ENCODE measurements at places on chromosomes 2 and 18.

DNA sequence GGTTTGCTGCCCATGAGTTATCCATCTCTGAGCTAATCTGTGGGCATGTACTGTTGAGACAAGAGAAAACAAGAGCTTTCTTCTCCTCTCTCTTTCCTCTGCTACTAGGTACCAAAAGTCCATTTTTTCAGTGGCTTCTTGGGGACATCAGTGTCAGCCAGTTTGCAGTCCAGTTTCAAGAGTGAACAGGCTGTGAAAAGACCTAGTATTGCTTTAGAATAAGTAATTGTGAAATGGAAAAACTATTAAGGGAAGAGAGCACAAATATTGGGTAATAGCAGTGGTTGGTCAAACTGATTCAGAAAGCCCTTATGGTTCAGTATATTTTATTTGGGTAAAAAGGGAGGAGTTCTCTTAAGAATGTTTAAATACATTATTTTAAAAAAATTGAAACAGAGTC lies 33.0 kb upstream of the MEP1B start:
- no peak for DNase-seq

- DNase-seq: peak; percentile 88
Observed at GRCh38 chr2:210617732-210618330, 61.4 kb downstream of the CPS1 start.

GRCh38 chr2:85702172-85702571 lies 8.0 kb downstream of the GNLY start:
- no peak for DNase-seq

DNA sequence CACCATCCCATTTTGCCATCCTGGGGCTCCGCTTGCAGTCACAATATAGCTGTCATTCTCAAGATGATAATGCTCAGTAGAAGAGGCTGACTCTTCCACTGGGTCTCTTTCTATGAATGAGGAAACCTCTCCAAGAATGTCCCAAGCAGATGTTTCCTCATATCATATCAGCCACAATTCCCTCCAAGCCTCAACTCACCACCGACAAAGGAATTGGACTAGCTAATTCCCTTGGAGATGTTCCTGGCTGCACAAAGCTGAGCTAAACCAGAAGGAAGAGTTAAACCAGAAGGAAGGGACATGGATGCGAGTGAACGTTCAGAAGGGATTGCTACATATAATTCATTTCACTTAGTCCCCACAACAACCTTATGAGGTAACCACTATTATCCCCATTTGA lies 65.0 kb upstream of the NPAS2 start:
- no peak for DNase-seq

DNA sequence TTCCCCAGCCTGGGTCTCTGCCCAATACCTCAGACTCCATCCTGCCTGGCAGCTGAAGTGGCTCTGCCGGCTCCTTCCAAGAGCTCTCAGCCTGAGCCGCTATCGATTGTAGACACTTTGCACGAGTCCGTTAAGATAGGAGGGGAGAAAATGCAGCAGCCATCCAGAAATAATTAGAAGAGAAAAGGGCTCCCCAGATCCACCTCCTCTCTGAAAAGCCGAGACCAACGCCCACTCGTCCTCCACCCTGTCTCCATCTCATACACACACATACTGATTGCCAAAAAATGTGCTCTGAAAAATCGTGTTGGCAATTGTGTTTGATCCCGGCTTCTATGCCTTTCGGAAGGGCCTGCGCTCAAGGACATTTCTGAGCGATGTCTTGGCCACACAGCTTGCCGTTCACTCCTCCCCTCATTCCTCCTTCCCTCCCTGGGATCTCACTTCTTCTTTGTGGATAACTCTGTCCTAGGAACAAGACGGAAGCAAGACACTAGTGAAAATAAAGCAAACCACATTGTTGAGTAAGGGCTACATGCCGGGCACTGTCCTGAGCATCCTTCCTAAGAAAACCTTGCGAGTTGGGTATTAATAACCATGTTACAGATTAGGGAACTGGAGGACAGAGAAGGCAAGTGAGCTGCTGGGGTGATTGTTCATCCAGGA lies 372.8 kb upstream of the MYT1L start:
- no peak for DNase-seq

DNA sequence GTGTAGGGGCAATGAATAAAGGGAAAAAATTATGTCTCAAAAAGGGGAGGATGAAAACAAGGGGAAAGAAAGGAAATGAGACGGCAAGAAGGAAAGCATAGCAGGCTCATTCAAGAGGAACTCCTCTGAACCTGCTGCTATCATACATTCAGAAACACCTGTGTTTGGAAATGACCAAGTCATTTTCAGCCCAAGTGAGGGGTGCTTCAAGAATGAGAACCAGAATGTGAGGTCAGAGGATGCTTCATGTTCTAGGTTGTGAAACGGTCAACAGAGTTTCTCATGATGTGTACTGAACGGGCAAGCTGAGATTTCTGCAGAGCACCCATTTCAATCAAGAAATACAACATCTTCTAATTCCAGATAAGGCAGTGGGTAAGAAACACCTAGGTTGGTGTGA lies 1367.2 kb upstream of the CELF4 start:
- DNase-seq: no peak

GRCh38 chr2:195319548-195320412 lies 337.2 kb upstream of the SLC39A10 start:
- no peak for DNase-seq

DNA sequence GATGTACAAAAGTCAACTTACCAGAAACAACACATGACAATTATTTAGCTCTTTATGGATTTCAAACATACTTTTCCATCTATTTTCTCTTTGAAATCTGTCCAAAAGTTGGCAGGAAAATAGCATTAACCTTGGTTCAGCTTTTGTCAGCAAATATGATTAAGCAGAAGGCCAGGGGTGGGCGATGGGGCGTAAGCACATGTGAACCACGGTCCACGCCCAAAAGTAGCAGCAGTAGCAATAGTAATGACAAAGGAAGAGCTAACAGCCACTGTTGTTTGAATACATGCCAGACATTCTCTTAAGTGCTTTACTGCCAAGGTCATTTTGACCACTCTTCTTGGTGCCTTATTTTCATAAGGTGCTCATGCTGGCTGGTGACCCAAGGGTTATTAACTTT lies 73.5 kb downstream of the ANTXR1 start:
- no peak for DNase-seq

DNA sequence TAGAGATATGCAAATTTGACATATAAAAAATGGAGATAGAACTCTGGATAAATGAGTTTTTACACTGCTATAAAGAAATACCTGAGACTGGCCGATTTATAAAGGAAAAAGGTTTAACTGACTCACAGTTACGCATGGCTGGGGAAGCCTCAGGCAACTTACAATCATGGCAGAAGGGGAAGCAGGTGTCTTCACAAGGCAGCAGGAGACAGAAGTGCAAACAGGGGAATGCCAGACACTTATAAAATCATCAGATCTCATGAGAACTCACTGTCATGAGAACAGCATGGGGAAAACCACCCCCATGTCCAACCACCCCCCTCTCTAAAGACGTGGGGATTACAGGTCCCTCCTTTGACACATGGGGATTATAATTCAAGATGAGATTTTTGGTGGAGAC lies 1540.2 kb upstream of the SLC39A10 start:
- no peak for DNase-seq

GRCh38 chr2:16161768-16162490 lies 221.6 kb downstream of the MYCN start:
- DNase-seq: no peak

DNA sequence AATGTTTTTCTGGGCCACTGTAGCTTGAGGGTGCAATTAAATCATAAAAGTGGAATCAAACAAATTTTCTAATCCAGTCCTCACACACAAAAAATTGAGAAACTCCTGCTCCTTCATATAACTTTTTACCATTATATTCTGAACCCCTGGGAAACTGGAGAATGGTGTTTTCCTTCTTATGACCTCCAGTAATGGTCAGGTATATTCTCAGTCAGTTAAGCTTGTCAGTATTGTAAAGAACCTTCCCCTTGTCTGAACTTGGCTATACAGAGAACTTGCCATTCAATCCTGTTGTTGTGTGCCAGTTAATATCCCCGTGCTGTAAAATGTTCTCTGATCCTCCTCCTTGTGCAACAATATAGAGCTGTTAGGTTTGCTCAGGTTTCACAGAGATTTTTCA lies 39.5 kb downstream of the ZNF804A start:
- DNase-seq: no peak

DNA sequence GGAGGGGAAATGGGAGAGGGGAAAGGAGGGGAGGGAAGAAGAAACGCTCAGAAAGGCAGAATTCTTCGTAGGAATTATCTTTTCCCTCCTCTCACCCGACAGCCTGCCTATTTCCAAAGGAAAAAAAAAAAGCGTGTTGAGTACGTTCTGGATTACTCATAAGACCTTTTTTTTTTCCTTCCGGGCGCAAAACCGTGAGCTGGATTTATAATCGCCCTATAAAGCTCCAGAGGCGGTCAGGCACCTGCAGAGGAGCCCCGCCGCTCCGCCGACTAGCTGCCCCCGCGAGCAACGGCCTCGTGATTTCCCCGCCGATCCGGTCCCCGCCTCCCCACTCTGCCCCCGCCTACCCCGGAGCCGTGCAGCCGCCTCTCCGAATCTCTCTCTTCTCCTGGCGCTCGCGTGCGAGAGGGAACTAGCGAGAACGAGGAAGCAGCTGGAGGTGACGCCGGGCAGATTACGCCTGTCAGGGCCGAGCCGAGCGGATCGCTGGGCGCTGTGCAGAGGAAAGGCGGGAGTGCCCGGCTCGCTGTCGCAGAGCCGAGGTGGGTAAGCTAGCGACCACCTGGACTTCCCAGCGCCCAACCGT lies at the start of gene GAD1:
Gene GAD1 (plus strand): TSS at position 384 of the 589 bp plus-strand sequence. CDS start 1,705 bp downstream, outside the sequence.
- peak; percentile 87 for DNase-seq

- no peak for DNase-seq
Observed at GRCh38 chr2:99706735-99707134, 216.9 kb upstream of the REV1 start.

GRCh38 chr2:240431661-240432424 lies 3.6 kb upstream of the GPC1 start:
- DNase-seq: no peak

GRCh38 chr2:116223912-116224311 lies 1590.6 kb upstream of the DDX18 start:
- no peak for DNase-seq

DNA sequence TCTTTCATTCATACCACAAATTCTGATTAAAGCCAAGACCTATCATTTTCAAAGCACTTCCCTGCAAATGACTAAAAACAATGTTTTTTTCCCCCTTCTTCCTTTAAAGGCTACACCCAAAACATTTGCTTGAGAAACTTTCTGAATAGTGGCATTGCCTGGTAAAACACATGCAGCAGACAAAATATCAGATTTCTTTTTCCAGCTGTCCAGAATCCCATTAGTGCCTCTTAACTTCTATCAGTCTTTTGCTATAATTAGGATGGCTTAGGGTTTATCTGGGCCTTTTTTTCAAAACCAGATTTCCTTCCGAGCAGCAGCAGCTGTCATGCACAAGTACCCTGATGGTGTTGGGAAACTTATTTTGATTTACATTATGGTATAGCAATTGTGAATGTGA lies 50.6 kb downstream of the ALPK2 start:
- DNase-seq: no peak

DNA sequence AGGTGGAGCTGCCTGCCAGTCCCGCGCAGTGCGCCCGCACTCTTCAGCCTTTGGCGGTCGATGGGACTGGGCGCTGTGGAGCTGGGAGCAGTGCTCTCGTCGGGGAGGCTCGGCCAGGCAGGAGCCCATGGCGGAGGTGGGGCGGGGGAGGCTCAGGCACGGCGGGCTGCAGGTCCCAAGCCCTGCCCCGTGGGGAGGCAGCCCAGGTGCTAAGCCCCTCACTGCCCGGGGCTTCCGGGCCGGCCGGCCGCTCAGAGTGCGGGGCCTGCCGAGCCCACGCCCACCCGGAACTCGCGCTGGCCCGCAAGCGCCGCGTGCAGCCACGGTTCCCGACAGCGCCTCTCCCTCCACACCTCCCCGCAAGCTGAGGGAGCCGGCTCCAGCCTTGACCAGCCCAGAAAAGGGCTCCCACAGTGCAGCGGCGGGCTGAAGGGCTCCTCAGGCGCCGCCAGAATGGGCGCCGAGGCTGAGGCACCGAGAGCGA lies 316.4 kb downstream of the RND3 start:
- no peak for DNase-seq

- DNase-seq: no peak
Observed at GRCh38 chr2:198054299-198054698, 249.9 kb downstream of the PLCL1 start.

DNA sequence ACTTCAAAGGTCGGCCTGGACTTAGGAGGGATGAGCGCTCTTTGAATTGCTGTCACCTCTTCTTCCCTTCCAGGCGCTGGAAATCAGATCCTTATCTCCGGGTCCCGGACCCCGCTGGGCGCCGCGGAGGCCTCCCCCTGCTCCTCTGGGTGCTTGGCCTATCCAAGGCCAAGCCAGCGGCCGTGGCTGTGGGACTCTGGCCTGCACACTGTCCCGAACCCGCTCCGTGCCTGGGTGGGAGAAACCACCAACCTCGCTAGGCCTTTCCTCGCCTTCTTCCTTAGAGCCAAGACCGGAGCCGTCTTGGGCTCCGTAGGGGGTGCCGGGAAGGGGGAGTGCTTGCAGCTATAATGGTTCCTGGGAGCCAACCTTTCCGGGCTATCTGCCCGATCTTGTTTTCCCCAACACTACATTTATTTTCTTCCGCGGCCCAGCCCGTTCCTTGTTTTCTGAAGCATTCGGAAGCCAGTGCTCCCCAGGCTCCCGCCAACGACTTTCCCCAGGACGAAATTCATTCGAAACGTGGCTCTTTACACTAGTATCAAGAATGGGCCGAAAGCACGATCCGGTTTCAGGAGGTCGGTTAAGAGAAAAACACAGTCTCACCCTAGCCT lies 2.4 kb downstream of the OSR1 start:
- no peak for DNase-seq

- DNase-seq: no peak
Observed at GRCh38 chr18:70337139-70337972, 48.5 kb downstream of the SOCS6 start.

GRCh38 chr2:209636076-209636475 lies 135.6 kb upstream of the UNC80 start:
- DNase-seq: no peak

DNA sequence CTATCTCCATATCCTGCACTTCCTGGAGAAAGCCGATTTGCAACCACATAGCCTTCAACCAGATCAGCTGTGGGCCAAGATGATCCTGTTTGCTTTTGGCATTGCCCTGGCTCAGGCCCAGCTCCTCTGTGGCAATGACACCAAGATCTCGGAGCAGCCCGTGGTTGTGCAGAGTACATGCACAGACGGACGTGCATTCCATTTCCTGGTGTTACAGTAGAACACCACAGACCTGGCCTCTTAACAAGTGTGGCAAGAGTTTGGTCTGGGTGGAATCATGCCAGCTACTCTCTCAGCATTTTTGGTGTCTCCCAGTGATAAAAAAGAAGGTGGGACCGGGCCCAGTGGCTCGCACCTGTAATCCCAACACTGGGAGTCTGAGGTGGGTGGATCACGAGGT lies 20.0 kb downstream of the MALT1 start:
- DNase-seq: no peak

Measured in NCI-H2227 treated with DMSO at 0.1 percent for 48 hours (cell line).